ENCODE measurements at places on chromosomes 11 and 22.

DNA sequence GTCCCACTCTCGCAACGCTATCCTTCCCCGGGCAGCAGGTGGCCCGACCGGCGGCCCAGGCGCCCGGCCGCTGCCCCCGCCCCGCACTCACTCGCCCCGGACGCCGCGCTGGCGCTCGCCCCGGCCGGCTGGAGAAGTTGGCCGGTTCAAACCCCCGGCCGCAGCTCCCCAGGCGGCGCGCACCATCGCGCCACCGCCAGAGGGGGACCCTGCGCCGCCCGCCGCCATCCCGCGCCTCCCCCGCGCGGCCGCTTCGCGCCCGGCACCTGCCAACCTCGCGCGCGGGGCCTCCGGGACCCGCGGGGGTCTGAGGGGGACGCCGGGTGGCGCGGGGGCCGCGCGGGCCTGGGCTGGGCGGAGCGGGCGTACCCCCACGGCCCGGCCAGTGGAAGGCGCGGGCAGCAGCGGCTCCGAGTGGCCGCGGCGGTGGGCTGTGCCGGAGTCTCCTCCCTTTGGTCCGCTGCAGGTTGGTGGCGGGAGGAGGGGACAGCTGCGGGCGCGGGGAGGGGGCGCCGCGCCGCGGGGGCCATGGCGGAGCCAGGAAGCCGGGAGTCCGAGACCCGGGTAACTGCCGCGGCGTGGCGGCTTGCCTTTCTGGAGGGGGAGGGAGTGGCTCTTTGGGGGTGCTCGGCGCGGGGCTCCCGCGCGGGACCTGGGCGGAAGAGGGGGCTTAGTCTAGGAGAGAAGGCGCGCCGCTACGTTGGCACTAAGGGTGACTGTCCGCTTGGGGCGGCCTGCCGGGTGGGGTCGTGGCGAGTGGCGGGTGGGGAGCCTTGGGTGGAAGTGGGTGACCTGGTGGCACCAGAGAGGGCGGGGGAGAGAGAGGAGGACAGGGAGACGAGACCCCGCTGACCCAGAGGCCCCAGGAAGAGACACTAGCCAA lies at the start of the genes MPST and TST:
TSS of gene MPST (plus strand) at position 434 of the 883 bp plus-strand sequence. CDS start at position 529, 95 bp downstream.
TSS of gene TST (minus strand) at position 139 of the 883 bp plus-strand sequence. CDS start 715 bp downstream, outside the sequence.
- DNase-seq, result peak; percentile 20

GRCh38 chr11:121630041-121630440 lies 177.3 kb upstream of the SORL1-AS1 start:
- DNase-seq, result no peak

DNA sequence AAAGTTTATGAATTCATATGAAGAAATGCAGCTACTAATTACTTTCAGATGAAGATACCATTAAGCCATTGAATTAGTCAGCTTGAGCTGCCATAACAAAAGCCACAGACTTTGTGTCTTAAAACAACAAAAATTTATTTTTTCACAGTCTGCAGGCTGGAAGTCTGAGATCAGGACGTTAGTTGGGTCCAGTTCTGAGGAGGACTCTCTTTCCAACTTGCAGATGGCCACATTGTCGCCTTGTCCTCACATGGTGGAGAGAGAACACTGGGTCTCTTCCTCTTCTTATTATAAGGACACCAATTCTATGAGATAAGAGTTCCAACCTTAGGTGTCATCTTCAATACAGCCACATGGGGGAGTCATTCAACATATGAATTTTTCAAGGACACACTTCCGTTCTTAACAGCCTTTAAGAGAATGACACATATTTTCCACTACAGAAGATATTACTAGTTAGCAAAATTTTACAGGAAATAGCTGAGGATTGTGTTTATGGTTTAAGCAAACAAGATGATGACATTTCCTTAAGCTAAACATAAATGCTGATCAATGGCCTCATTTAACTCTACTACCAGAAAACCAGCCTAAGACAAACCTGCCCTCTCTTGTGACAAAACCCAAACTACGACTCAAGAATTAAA lies 56.0 kb downstream of the DCUN1D5 start:
- peak; percentile 51 for DNase-seq

DNA sequence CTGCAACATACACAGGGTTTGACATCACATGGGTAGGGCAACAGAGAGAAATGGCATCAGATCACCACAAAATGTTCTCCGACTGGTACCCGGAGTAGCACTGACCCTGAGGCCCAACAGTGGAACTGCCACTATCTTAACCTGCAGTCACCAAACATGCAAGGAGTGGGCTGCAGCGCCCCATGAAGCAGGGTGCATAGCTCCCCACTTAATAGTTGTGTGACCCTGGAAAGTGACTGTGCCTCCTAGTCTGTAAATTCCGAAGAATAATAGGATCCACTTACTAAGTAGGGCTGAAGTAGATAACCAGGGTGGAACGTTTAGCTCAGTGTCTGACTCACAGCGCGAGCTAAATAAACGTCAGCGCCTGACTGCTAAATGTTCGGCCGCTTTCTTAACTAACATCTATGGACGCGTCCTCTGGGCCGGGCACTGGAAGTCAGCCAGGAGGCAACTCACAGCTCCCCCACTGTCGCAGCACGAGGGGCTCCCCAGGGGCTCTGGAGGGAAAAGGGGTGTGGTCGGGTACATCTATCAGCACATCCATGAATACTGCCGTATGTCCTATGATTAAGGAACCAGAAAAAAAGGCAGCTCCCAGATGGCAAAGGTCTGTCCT lies 777 bp downstream of the LTO1 start:
- no peak for DNase-seq

GRCh38 chr11:130314184-130314749 lies 450 bp downstream of the ZBTB44 start:
- DNase-seq, result peak; percentile 81

- no peak for DNase-seq
Observed at GRCh38 chr11:44625759-44626523, 60.5 kb downstream of the CD82 start.

DNA sequence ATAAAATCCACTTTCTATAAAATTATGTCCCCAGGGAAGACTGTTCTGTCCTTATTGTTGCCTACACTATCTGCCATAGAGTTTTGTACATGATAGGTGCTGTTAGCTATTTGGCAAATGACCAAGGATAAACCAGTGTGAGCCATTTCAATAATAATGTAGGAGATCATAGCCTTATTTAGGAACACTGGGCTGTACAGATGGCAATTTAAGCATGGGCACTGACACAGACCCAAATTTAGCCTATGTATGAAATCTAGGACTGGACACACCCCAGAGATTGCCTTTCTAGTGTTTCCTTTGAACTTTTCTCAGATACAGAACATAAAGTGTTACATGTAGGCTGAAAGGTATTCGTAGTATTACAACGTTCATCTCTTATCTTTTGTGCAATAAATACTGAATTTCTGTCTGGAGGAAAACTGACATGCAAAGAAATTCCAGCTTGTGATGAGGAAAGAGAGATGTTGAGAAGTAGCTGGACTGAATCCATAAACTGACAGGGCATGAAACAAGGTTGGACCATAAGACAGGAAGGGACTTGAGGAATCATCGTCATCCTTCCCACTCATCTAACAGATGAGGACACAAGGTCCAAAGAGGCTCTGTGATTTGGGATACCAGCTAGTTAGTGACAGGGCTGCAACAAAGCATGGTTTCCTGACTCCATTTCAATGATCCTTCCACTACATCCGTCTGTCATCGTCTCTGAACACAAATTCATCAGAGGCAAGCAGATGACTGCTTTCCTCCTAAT lies 60.3 kb downstream of the TMPRSS5 start:
- no peak for DNase-seq

GRCh38 chr22:40648386-40648785 lies 11.9 kb upstream of the MRTFA start:
- DNase-seq, result no peak

GRCh38 chr11:12200279-12200990 lies 90.0 kb downstream of the MICAL2 start:
- DNase-seq, result no peak

DNA sequence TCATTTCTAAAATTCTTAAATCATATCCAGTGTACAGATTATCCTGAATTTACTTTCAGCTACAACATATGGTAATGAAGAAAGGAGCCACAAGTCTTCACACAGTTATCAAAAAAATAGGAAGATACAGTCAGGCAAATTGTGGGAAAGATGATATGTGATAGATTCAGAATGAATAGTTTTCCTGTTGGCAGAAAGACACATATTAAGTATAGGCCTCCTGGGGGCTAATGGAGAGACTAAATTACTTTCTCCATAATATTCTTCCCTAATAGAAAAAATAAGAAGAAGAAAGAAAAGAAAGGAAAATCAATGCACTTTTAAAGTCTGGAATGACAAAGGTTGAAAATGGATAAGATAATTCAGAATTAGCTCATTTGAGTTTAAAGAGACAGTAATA lies 2073.5 kb downstream of the LRRC4C start:
- DNase-seq, result no peak

DNA sequence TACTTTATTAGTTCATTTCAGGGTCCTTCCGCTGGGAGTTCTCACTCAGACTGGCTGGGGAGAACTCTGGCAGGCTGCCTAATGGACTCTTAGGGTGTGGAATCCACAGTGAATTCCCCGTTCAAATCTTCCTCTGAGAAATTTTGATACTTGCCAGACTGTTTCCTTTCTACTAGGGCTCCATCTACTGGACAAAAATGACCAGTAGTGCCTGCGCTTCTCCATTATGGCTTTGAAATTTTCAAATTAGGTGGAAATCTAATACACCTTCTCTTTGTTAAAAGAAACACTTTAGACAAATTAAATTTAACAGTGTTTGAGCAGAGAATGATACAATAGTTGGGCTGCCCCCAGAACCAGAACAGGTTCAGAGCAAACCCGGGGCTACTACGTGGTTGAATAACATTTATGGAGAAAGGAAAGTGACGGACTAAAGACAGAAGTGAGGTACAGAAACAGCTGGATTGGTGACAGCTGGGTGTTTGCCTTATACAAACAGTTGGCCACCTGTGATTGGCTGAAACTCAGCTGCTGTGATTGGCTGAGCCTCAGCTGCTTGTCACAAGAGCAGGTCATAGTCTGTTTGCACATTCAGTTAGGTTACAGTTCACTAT lies 52.9 kb upstream of the FDX1 start:
- peak; percentile 44 for DNase-seq

DNA sequence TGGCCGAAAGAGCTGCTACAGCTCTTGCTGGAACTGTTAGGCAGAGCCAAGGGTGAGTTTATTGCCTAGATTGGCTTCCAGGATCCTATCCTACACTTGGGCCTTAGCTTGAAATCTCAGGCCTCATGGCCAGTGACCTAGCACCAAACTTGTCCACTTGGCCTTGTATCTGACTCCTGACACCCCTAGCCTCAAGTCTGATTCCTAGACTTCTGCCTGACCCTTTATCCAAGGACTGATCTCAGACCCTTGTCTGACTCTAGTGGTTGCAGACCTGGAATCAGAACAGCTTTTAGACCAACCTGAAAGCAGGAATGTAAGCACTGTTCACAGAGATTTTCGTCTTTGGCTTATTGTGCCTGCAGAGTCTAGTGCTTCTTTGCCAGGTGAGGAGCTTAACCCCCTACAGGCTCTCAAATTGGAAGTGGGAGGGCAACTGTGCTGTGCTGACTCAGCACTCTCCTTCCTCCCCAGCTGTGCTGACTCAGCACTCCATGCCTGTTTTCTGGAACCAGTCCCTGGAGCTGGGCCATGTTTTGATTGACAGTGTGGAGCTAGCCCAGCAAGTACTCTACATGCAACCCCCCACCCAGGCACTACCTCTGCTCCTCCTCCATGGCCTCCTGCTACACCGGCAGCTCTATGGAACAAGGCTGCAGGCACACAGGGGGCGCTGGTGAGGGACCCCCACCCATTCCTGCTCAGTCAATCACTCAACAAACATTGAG lies 35.1 kb downstream of the RRP8 start:
- no peak for DNase-seq

GRCh38 chr11:2382129-2382517 lies 5.0 kb downstream of the CD81 start:
- DNase-seq, result peak; percentile 2

GRCh38 chr22:42500161-42500835 lies 19.3 kb downstream of the RRP7A start:
- peak; percentile 85 for DNase-seq

GRCh38 chr11:59429924-59430516 lies 3.8 kb upstream of the OR5A2 start:
- peak; percentile 71 for DNase-seq

GRCh38 chr11:125305345-125305744 lies 140.8 kb downstream of the PKNOX2 start:
- no peak for DNase-seq

DNA sequence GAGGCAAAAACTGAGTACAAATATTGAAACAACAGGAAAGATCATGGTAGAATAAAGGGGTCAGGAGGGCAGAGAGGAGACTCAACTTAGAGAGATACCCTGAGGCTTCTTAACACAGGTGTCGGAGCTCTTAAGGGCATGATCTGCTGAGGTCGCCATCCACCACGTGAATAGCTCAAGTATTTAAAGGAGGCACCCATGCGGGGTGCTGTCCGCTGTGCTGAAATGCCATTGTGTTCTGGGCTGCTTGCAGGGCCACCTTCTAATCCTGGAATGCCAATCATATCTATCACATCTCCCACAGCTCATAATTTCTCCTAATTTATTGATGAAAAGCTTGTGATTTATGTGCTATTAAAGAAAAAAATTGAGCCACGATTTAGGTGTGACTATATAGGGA lies 90.2 kb downstream of the SEZ6L start:
- no peak for DNase-seq

DNA sequence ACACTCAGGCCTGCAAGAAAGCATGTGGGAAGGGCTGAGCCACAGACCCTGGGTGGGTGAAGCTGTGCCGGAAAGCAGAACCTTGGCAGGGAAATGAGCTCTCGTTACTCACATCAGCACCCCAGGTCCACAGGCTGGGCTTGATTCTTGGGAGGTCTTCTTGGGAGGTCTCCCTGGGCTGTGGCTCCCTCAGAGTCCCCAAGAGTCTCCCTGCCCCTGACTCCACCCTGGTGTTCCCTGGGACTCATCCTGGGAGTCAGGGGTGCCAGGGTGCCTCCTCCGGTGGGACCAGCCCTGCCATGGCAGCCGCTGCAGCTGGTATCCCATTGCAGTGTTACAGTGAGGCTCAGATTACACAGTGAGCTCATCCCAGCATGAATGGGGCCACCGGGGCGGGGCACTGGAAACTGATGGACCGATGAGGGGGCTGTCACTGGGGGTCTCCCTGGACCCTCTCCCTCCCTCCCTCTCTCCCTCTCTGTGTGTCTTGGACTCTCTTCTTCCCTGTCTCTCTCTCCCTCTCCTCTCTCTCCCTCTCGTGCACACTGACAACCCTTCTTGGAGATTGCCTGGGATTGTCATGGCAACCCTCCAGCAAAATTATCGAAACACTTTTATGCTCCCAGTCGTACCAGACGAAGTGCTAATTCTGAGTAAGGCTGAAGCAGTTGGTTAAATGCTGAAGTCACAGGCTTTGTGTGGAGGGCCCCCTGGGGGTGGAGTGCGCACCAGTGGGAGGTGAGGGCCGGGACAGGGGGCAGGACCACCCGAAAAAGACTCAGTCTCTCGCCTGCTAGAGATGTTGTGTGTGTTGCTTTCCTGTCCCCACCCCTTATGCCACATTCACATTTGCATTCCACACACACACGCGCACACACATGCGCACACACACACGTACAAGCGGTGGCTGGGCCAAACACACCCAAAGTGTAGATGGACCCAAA lies 8.6 kb upstream of the C11orf96 start:
- no peak for DNase-seq

- DNase-seq, result no peak
Observed at GRCh38 chr11:102853956-102854355, 10.5 kb upstream of the MMP3 start.

- DNase-seq, result no peak
Observed at GRCh38 chr11:87459351-87459750, 421.6 kb downstream of the TMEM135 start.

Data from CD4-positive, alpha-beta T cell treated with Interferon alpha-2 for 1 hour (primary cell).